ENCODE measurements at places on chromosomes 6 and 20.
A peak's percentile ranks its signal among the peaks of the same experiment; 100 is the strongest.

DNA sequence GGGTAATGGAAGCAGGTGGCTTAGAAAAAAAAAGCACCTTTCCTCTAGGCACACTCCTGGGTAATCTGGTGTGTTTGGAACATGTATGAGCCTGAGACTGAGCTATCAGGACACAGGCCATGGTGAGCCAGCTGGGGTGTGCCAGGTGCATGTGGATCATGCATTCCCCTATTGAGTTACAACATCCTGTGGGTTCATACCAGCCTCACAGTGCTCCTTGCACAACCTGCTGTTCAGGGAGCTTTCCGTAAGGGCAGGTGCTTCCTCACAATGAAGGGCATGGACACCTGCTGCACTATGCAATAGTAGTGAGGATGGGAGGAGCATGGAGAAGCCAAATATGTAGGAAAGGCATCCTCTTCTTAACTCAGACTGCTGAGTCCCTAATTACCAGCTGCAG is 197.2 kb upstream of the SUPT3H start:
- no peak for DNase-seq

- DNase-seq: no peak
Measured at GRCh38 chr6:41763470-41763869, 16.2 kb downstream of the FRS3 start.

DNA sequence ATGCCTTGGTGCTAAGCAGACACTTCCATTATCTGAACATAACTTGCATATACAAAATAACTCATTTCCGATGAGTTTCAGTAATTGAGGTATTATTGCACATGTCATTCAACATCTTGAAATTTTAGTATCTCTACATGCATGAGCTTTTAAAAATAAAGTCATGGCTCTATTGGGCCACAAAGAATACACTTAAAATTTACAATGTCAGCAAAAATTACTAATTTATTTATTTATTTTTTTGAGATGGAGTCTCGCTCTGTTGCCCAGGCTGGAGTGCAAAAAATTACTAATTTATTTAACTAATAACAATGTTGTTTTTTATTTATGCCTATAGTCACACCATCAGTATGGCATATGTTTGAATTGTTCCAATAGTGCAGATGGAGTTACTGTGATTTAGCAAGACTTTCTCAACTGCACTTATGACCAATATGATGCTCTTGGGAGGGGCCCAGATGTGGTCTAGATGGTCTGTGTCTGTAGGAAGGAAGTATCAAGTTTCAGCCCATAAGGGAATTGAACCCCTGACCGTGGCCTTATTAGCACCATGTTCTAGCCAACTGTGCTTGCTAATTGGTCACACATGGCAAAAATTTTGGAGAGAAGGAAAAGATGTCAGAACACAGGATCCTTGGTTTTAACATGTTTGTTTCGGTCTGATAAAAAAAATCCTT is 370.7 kb upstream of the TSHZ2 start:
- DNase-seq: no peak

DNA sequence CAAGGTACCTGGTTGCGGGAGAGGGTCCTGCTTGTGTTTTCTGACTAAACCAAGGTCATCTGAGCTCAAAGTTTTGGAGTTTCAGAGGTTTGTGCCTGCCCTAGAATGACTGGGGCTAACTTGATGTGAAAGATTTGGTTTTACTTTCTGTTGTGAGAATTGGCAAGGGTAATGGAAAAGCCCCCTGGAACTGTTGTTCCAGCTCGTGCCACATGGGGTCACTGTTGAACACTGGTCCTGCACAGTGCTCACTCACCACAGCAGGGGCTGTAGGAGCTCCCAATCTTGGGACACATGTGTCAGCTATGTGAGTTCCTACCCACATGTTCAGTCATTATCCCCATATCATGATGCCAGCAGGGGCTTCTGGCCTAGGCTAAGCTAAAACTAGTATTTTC is 6.5 kb downstream of the TGM6 start:
- peak; percentile 10 for DNase-seq

DNA sequence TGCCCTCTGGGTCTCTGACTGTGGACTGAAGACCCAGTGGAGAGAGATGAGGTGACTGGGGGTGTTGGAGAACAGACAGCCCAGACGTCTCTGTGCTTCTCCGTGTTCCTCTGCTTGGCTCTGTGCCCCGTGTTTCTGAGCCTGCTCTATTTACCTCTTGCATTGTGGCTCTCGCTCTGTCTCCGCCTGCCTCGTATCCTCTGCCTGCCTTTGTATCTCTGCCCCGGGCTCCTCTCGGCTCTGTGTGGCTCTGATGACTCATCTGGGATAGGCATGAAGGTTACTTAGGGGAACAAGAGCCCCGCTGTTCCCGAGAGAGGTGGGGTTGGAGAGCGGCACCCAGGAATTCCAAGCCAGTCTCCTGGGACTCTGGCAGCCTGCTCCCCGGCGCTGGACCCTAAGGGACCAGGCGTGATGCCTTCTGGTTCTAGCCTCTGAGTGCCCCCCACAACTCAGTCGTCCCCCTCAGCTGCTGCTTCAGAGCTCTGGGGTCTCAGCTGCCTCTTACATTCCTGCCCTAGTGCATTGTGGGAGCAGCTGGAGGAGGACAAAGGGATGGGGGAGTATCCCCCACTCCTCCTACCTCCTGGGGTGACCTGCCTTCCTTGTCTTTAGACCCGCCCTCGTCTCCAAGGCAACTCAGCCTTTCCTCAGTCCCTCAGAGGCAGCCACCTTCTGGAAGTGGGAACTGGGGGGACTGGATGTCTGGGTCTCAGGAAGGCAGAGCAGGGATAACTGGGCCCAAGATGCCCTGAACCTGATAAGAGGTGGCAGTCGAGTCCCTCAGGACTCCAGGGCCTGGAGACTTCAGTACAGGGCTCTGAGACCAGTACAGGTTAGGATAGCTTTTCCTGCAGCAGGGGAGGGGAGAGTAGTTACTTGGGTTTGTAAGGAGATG is 1.9 kb downstream of the DDR1 start:
- DNase-seq: no peak

DNA sequence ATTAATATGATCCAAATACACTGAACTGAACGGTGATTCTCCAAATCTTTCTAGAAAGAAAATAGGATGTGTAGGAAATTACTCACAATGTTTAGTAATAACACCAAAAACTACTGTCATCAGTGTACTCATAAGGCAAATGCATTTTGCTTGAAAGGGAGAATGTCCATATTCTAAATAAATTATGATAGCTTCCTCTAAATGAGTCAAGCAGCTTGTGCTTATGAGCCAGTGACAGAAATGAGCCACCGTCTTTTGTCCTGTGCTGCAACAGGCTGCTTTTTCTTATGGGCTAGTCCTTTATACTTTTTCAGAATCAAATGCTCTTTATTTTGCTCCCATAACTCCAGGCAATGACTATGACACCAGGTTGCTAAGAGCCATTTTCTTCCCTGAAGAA is 4.5 kb upstream of the ZNF451 start:
- no peak for DNase-seq

- DNase-seq: no peak
Measured at GRCh38 chr20:54340667-54341081, 132.8 kb downstream of the PFDN4 start.

GRCh38 chr6:169171016-169171415 is 82.6 kb downstream of the THBS2 start:
- no peak for DNase-seq

DNA sequence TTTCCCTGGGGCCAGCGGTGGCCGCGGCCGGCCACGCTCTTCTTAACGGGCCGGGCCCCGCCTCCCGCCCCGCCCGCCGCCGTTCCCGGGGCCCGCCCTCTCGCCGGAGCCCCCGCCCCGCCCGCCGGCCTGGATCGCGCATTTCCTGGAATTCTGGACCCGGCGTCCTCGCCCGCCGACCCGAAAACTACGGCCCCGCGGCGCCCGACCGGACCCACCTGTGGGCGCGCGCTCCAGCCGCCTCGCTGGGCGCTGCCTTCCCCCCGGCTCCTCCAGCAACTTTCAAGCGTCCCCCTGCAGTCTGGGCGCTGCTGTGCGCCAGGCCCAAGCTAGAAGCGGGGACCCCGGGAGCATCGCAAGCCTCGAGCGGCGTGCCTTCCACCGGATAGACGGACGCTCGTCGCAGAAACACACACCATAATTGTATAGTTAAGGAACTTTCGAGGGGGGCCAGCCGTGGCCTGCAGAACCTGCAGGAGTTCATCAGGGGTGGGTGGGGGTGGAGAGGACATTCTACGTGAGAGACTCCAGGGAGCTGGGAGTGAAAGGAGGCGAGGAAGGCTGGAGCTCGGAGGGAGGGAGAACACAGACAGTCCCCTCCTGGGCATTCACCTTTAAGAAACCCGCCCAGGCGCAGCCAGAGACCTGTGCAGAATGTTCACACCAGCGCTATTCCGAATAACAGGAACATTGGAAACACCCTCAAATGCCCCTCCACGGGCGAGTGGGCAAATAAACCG is at the start of gene ADA:
ADA (minus strand) TSS at position 16 of the 740 bp plus-strand sequence. CDS start 92 bp downstream, outside the sequence.
- peak; percentile 28 for DNase-seq

GRCh38 chr6:118788702-118789101 is 105.2 kb upstream of the ASF1A start:
- DNase-seq: no peak

GRCh38 chr6:89610149-89610642 is 28.4 kb downstream of the LYRM2 start:
- DNase-seq: peak; percentile 48

- no peak for DNase-seq
Measured at GRCh38 chr6:6841571-6841970, 253.1 kb downstream of the LY86 start.

GRCh38 chr6:11380969-11381744 is 148.7 kb upstream of the NEDD9 start:
- no peak for DNase-seq

DNA sequence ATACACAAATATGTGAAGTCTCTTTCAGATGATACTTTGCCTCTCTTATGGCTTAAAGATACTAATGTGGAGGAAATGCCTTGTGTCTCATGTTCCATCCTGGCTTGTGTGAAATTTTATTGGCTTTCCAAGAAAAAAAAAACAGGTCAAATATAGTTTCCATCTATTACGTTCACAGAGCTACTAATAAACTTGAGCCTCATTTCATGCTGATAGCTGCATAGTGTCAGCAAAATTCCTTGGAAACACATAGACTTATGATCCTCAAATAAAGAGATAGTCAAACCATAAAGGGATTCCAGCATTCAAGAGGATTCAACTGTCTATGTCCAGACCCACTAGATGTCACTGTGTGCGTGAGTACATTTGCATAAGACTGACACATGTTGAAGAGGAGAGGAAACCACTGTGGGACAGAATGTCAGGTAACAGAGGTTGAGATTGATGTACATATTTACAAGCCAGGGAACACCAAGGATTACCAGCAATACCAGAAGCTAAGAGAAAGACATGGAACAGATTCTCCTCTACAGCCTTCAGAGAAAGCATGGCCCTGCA is 266.6 kb downstream of the COL12A1 start:
- DNase-seq: no peak

- no peak for DNase-seq
Measured at GRCh38 chr6:74768120-74768519, 437.7 kb downstream of the COL12A1 start.

GRCh38 chr6:125700581-125701353 is 48.7 kb upstream of the HEY2 start:
- DNase-seq: no peak

Measured in T-helper 1 cell (primary cell).